Endodermal cell (in vitro differentiated cells): ENCODE measurements at places on chromosomes 4 and X.

DNA sequence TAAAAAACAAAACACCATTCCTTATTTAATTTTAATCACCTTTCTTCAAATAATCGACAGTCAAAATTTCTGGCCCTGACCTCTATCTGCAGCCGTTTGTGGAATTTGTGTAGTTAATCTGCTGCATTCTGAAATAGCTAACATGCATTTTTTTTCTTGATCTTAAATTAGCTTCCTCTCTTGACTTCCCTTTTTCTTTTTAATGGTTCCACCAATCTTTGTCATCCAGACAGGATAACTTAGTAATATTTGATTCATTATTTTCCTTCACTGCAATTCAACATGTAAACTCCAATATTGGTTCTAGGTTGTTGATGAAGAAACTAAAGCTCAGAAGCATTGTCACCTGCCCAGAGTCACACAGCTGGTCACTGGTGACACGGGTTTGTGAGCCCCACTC is 77.3 kb downstream of the ARHGAP10 start:
- no peak for DNase-seq

DNA sequence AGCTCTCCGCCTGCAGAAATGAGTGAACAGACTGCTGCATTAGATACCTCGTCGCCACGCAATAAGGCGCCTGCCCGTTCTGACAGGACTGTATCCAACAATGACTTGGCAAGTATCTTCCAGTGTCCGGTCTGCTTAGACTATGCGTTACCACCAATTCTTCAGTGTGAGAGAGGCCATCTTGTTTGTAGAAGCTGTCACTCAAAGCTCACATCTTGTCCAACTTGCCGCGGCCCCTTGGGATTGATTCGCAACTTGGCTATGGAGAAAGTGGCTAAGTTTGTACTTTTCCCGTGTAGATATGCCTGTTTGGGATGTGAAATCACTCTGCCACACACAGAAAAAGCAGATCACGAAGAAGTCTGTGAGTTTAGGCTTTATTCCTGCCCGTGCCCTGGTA is 172.0 kb upstream of the MAGEB16 start:
- DNase-seq = no peak

DNA sequence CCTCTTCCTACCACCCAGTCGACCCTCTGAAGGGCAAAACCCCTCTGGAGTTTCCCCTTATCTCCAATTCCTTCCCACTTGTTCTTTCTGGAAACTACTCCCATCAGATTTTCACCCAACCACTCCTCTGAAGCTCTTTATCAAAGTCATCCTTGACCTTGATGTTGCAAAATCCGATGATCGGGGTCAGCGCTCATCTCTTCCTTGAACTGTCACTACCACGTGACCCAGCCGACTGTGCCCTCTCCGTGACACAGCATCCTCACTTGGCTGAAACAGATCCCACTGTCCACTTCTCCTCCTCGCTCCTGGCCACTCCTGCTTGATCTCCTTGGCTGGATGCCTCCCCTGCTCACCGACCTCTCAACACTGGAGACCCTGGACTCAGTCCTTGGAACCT is 1.1 kb downstream of the CFAP99 start:
- DNase-seq = no peak

DNA sequence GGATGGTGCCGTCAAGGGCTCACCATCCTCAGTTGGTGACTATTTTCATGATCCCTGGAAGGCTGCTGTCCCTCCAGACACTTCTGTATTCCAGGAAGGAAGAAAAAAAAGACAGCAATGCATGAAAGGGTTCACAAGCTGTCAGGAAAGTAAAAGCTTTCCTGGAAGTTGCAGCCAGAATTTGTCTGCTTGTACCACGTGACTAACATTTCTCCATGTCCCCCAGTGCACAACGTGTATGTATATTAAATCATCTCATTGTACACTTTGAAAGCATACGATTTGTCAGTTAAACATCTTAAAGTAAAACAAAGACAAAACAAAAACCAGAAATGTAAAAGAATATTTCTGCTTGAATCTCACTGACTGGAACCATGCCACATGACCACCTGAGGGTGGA is 127.4 kb upstream of the CLNK start:
- no peak for DNase-seq

DNA sequence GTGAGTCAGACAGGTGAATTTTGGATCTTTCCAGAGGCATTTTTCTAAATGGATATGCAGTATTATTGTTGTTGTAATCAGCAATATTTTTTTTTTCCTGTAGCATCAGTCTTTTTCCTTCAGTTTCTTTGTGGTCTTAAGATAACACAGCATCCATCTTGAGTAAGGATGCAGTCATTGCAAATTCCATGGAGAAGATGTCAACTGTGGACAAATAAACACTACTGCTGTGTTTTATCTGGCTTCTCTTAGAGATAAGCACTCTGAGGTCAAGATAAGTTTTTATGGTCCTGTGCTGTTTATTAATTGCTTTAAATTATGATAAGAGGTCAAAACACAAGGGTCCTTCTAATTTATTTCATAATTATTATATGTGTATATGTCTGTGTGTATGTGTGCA is 1255.7 kb downstream of the ADGRL3 start:
- DNase-seq = no peak

DNA sequence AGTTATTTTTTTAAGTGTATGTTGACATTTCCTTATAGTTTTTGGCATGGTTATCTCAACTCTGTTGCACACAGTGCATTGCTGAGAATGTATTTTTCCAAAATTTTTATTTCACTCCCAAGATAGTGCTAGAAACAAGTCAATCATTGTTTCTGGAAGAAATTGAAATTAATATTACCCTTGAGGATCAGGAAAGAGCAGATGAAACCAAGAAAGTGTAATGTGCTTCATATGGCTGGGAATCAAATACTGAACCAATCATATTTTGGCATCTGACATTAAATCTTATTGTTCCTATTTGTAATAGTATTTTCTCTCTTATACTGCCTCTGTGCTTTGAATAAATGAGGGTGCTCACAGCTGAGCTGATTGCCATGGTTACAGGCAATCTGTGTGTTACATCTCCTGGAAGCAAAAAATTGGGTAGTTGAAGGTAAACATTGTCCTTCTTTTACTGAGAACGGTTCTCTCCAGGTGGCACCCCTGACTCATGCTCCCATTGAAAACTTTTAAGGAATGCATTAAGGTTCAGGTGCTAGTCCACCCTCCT is 358.2 kb upstream of the NR3C2 start:
- no peak for DNase-seq

DNA sequence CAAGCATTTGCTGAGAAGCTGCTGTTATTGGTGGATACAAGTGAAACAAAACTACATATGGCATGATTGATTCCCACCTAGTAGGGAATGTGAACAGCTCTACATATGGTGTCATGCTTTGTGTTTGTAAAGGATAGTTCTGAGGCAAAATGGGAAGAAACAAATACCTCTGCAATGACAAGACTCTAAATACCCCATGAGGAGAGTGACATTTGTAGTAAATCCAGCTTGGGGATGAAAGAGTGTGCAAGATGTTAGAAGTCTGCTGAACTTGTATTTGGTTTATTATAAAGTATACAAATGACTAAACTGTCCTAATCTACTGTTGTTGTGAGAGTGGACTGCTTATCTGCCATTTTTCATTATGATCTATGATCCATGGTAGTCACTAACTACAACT is 120.8 kb upstream of the HS3ST1 start:
- DNase-seq = no peak

- peak; percentile 83 for DNase-seq
Measured at GRCh38 chr4:152166567-152166966, 369.3 kb downstream of the FBXW7 start.

DNA sequence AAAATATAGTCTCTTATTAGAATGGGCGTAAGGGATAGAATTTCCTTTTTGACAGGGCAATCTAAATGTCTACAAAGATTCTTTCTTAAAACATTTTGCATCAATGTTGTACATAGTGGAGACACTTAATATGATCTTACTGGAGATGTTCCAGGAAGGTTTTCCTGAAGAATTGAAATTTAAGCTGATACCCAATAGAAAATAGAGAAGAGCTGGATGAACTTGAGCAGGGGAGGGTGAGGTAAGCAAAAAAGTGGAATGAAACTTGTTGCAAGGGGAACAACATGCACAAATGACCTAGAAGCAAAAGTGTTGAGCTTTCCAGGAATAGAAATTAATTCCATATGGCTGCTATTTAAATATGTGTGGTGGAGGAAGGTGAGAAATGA is 19.7 kb downstream of the SLAIN2 start:
- no peak for DNase-seq

DNA sequence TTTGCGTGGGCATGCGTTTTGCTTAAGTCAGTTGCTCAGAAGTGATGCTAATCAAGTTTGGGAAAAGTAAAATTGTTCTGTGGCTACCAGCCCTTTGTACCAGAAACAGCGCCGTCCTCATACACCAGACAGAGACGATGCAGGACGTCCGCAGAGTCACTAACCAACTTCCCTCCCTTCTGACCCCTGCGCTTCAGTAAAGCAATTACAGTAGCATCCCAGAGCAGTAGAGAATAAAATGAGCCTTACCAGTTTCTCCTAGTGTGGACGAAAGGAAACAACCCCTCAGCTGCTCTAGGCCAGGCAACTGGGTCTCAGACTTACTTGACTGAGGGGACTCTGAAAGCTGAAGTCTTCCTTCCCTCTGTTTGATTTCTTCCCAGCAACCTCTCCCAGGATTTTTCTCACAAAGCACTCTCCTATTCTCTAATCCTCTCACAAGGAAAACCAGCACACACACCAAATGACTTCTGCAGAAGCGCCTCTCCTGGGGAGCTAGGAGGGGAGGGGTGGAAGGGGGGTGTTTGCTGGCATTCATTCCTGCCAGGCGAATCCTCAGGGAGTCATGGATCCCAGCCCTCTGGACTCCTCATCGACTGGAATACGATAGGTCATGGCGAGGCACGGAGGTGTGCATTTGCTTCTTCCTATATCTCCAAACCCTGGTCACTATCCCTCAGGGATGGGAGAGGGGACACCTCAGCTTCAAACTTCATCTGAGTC is 56.0 kb upstream of the MID1 start:
- peak; percentile 46 for DNase-seq

GRCh38 chr4:169314906-169315305 is 44.1 kb upstream of the SH3RF1 start:
- no peak for DNase-seq

- no peak for DNase-seq
Measured at GRCh38 chr4:21248331-21248730, 548.1 kb downstream of the PACRGL start.

GRCh38 chr4:186266729-186267456 is 904 bp downstream of the F11 start:
- peak; percentile 76 for DNase-seq

DNA sequence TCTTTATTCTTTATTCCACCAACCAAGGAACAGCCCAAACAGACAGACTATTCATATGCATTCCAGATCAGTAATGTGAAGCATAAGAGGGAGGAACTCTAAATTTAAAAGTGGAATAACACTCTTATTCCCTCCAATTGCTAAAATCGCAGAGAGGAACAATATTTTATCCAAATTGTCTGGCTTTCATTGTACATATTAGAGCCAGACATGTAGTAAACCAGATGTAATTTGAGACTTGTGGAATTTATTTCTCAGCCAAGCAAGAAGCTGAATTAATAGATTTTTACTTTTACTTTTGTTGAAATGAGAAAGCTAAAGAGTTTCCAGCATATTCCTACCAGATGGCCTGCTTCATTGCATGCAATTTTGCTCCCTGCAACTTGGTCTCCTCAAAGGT is 674.6 kb upstream of the SLIT2 start:
- DNase-seq = no peak

- DNase-seq = no peak
Measured at GRCh38 chr4:126446917-126447316, 1132.2 kb downstream of the FAT4 start.

- DNase-seq = no peak
Measured at GRCh38 chrX:77967631-77968030, 1.8 kb downstream of the PGAM4 start.

DNA sequence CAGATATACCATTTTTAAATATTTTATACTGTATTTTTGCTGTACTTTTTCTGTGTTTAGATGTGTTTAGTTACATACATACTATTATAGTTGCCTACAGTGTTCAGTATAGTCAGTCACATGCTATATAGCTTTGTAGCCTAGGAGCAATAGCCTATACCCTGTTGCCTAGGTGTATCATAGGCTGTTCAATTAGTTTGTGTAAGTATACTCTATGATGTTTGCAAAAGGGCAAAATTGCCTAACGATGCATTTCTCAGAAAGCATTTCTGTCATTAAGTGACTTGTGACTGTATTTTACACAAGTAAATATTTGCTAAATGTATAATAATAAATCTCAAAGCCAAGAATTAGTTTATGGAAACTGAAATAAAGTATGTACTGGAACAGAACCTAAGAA is 9.5 kb downstream of the ETFDH start:
- DNase-seq = no peak

GRCh38 chr4:78250500-78250899 is 193.4 kb downstream of the FRAS1 start:
- DNase-seq = no peak

- DNase-seq = no peak
Measured at GRCh38 chrX:104105330-104106262, 6.7 kb upstream of the ZCCHC18 start.

DNA sequence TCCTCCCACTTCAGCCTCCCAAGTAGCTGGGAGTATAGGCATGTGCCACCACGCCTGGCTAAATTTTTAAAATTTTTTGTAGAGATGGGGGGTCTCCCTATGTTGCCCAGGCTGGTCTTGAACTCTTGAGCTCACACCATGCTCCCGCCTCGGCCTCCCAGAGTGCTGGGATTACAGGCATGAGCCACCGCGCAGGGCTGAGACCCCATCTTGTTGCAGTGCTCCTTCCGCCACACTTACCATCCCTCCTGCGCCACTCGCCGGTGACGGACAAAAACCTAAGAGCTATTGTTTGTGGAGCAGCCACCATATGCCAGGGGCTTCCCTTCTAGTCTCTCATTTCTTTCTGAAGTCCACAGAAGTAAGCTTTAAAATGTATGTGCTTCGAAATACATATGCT is 34.5 kb downstream of the NSG1 start:
- DNase-seq = peak; percentile 15

GRCh38 chr4:102799816-102800215 is 27.5 kb downstream of the UBE2D3 start:
- DNase-seq = no peak

GRCh38 chr4:187235456-187236170 is 512.0 kb upstream of the FAT1 start:
- no peak for DNase-seq

- no peak for DNase-seq
Measured at GRCh38 chr4:122914938-122915337, 7.5 kb downstream of the NUDT6 start.
